ENCODE measurements at places on chromosomes 2 and 18.
A peak's percentile ranks its signal among the peaks of the same experiment; 100 is the strongest.

GRCh38 chr18:36314098-36314497, 16.6 kb downstream of the FHOD3 start:
- DNase-seq: no peak

DNA sequence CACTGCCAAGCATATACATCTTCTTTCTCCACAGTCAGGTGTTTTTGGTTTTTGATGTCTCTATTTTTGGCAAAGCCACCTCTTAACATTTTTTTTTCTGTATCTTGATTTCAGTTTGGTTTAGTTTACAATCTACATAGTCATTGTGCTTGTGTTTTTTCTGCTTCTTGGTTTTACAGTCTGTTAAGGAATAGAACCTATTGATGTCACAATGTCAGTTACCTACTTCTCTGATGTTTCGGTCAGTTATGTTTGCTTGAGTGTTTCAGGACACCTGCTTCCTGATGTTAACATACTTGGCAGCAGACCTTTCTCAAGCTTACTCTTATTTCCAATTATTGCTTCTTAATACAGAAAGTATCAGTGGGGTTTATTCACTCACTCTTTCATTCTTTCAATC, 253.3 kb downstream of the SPAG16 start:
- no peak for DNase-seq

GRCh38 chr18:76462326-76462694, 32.7 kb downstream of the ZNF516 start:
- no peak for DNase-seq

DNA sequence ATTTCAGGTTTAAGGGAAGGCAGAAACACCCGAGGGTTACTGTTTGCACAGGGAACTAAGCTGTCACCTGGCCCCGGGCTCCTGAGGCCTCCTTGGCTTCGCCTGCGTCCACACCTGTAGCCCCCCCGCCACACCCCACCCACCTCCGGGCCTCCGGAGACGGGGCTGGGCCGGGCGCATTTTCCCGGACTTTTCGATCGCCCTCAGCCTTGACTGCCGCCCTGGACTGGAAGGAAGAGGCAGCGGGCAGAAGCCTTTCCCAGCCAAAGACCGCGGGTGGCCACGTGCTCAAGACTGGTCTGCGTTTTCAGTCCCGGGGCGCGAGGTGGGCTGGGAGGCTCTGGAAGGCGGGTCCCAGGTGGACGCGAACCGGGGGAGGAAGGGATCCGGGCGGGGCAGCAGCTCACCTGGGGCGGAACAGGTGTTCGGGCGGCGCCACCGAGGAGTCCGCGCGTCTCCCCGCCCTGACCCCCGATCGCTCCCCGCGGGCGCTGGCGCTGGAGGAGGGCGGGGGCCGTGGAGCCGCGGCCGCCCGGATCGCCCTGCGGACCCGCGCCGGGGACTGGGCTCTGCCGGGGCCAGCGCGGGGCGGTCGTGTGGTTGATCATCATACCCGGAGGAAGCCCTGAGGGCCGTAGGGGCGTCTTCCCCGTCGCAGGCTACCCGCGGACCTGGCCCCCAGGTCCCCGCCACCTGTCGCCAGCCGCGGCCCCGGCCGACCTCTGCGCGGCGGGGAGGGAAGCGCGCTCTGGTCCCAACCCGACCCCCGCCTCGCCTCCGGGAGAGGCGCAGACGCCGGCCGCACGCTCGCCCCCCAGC, 3.2 kb downstream of the ID2 start:
- DNase-seq: no peak

DNA sequence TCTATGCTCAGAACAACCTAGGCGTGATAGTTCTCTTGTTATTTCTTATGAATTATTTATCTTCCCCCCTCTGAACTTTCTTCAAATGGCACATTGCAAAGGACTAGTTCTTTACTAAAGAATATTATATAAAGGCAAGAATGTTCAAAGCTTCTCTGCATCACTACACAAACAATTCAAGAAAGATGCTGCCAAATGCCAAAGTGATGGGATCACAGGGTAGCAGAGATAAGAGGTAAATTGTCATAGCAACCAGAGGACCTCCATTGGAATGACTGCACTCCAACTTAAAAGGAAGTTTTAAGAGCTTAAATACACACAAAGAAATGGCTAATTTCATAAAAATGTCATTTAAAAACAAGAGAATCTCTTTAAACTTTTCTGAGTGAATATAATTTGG, 72.8 kb downstream of the AQP4 start:
- DNase-seq: no peak

GRCh38 chr2:109635426-109636304, 21.5 kb downstream of the SOWAHC start:
- no peak for DNase-seq

- DNase-seq: no peak
Observed at GRCh38 chr2:1581965-1582625, 162.2 kb downstream of the PXDN start.

DNA sequence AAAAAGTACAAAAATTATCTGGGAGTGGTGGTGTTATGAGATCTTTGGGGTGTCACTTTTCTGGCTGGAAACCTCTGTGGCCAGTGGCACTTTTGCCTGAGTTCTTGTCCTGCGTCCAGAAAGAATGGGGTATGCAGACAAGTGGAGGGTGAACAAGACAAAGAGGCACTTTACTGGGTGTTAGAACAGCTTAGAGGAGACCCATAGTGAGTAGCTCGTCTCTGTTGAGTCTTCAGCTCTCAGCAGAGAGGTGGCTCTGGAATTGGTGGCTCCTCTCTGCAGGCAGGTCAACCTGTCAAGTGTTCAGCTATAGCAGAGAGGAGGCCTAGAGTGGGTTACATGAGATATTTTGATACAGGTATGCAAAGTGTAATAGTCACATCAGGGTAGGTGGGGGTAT, 26.1 kb downstream of the CRYGD start:
- DNase-seq: no peak

GRCh38 chr18:74291771-74292540, at the start of gene CYB5A:
TSS of gene CYB5A (minus strand) at chr18:74291963. CDS start at chr18:74291875, 88 bp downstream.
- peak; percentile 87 for DNase-seq

- no peak for DNase-seq
Observed at GRCh38 chr18:24209558-24209957, 70.7 kb downstream of the CABYR start.

DNA sequence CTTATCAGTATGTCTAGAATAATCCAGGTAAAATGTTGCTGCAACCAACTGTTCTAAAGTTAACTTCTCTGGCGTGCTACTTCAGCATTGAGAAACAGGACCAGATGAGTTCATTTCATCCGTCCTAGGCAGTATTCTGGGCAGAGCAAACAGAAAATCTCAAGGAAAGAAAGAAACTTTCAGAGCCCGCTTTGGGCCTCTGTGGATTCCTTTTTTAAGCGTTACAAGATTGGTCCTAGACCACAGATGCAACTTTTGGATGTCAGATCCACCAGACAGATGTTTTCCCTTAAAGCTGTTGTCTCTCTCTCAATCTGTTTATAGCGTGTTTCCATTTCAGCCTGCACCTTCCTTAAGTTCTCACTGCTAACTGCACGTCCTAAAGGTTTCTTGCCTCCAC, 75.0 kb downstream of the BCL2 start:
- no peak for DNase-seq

DNA sequence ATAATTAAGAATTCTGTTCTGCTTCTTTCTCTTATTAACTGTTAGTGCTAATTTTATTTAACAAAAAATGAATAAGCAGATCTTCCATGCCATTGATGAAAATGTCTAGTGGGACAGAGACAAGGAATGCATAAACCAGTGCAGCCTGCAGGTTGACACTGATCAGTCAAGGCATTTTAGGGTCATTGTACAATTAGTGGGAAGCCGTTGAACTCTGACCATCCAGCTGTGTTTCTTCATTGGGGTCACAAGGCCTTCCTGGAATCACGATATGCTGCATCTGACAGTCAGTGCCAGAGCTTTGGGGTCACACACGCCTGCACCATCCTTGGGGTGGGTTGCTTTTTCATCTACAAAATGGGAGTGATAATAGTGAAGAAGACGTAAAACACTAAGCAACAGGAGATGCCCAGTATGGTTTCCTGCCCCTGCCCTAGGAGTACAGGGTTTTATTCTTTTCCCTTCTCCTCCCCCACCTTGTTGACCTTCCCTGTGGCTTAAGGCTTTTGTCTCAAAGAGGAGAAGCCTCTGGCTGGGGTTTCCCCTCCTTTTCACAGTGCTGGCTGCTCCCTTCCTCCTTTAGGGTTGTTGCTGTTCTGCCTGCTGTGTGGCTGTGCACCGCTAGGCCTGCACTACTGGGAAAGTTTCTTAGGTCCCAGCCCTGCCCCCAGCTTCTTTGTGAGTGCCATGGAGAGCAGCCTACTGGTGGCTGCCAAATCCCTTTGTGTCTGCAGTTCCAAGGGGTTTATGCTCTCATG, 245.6 kb downstream of the TPGS2 start:
- no peak for DNase-seq

GRCh38 chr18:26719896-26720295, 145.6 kb downstream of the AQP4 start:
- no peak for DNase-seq

DNA sequence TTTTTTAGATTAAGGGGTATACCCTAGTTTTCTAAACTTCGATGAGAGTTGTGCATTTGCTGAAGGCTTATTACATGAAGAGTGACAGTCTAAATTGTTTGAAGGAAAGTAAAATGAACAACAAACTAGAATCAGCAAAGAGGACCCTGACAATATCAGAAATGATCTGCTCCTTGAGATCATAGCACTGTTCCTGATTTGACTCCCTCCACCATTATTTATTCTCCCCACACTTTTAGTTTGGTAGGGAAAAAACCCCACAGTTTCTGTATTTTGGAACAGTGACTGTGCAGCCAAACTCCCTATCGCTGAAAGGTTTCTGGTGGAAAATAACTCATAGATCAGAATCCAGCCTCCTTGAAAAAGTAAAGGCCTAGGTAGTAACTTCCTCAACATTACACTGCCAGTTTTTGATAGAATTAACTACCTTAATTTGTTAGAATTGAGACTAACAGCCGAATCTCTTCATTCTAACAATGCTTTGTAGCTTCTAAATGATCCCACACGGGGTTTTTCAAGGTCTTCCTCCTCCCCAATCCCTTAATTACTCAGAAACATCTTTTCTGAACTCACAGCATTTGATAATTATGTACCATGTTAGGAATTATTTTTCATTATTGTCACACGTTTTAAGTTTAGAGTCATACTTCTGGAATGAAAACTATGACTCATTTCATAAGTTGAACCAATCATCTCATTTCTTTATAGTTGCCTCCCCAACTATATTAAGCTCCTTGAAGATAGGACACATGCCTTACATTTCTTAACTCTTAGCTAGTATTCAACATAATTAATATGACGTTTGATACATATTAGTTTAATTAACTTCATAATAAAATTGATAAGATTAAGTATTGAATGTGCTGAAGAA, 2.9 kb downstream of the MYL12A start:
- no peak for DNase-seq

GRCh38 chr2:129240061-129240460, 739.4 kb upstream of the RAB6C start:
- DNase-seq: no peak

DNA sequence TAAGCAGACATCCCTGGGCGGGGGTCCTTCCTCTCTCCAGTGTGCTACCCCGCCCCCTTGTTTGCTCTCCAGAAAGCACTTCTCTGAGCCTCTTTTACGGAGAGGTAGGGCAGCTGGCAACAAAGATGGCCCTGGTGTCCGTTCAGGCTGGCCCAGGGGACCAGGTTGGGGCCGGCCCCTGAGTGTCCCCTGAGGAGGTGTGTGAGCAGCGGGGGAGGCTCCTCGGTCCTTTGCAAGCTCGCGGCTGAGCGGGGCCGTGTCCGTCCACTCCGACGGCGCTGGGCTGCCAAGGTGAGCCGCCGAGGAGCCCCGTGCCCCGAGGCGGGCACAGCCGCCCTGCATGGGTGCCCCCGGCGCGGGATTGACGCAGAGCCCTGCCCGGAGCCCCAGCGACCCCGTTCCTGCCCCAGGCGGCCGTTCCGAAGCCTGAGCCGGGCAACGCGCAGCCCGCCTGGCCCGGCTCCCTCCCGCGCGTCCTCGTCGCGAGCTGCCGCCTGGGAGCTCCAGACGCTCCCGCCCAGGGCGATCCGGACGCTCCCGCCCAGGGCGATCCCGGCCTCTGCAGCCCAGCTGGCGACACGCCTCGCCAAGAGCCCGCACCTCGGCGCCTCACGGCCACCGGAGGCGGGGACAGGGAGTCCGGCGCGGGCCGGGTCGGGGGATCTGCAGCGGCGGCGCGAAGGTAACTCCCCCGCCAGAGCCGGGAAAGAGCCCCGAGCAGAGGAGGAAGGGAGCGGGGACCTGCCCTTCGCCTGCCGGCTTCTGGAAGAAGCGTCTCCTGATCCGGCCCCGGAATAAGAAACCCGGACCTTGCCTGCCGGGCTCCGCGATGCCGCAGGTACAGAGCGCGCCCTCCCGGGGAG, at the start of gene PROKR1:
Gene PROKR1 (plus strand): TSS at position 569 of the 863 bp plus-strand sequence. CDS start 2,243 bp downstream, outside the sequence.
- no peak for DNase-seq

- no peak for DNase-seq
Observed at GRCh38 chr2:28578774-28579173, 82.9 kb downstream of the PLB1 start.

DNA sequence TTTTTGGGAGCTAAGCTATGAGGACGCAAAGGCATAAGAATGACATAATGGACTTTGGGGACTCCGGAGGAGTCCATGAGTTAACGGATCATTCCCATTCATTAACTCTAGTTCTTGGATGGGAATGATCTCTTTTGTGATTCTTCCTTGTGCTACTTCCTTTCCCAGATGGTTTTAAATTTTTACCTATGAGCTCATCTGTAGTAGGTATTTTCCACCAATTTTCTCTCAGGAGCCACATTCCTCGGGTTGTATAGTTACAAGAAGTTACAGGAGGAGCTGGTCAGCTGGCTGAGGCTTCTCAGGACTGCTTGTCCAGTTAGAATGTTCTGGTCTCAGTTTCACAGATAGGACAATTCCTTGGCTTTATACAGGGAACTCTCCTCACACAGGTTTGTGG, 42.9 kb upstream of the LPIN2 start:
- DNase-seq: no peak

DNA sequence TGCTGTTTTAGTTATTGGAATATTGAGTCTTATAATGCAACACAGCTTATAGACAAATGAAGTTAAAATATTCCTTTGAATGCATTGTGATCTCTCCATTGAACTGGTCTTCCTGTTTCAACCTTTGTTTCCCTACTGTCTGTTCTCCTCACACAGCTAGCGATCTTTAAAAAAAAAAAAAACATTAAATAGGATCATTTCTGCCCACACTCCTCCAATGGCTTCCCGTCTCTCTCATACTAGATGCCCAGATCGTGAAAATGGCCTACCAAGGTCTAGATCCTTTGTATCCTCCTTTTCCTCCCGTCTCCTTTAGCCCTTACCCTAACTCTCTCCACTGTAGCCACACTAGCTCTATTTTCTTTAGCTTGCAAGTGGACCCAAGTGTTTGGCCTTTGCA, 2.4 kb downstream of the FAM171B start:
- DNase-seq: no peak

DNA sequence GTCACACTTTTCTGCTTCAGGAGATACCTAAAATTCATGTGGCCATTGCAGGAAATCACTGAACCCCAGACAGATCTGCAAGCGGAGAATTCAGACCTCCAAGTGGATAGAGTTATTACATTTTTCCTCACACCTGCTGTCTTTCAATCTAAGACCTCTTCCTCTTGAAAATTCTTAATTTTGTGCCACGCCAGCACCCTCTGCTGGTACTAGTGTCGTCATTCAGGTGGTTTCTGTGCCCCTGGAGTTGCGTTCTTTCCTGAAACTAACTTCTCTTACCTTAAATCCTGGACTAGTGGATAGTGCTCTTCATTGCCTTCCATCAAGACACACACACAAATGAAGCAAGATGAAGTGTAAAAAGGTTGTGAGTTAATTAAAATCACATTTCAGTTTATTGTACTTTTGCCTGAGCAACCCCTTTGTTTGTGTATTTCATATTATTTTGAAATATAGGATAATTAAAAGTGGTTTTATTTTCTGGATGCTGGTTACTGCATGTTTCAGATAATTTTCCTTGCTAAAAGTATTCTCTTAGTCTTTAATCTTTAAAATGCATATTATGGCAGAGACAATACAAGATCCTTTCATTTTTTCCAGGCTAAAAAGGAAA, 1.6 kb upstream of the DNER start:
- no peak for DNase-seq

Measured in GDM1 (cell line).